ENCODE measurements at places on chromosomes 13 and 19. TPM values are rescaled to one million over a fixed set of nuclear protein-coding genes. Genes with fewer than 3 reads are reported as not detected.

GRCh38 chr13:97757807-97758206 lies 195.7 kb upstream of the IPO5 start:
- peak overlapping the region; percentile 74 for H3K27ac ChIP-seq
- H3K36me3 ChIP-seq, result no peaks in the 10 kb centered on the region
- no peak overlapping the region for H3K4me3 ChIP-seq
- peak; percentile 32 for DNase-seq
- H3K27me3 ChIP-seq, result peaks cover 6% of the 10 kb centered on the region
- no peaks in the 10 kb centered on the region for H3K4me1 ChIP-seq

GPR32 gene
- total RNA-seq, result not detected

DNA sequence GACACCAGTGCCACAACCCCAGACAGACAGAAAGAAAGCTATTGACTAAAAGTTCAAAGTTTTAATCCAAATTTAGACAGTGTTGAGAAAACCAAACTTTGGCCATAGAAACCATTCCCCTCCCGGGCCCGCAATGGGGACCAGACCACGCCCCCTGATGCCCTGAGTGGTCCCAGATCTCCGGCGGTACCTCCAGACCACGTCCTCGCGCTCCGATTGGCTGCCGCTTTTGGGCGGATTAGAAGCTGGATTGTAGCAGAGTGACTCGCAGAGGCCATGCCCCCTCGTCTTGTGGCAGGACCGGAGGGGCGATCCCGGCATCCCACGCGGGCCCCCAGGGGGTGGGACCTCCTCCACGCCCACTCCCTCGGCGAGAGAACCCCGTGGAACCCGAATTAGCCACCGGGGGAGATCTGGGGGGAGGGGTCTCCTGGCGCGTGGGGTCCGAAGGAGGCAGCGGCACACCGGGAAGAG lies 797 bp upstream of the HSD17B14 start:
- H3K27me3 ChIP-seq, result no peaks in the 10 kb centered on the region
- H3K36me3 ChIP-seq, result peaks cover 4% of the 10 kb centered on the region
- peaks cover 19% of the 10 kb centered on the region for H3K4me1 ChIP-seq

DNA sequence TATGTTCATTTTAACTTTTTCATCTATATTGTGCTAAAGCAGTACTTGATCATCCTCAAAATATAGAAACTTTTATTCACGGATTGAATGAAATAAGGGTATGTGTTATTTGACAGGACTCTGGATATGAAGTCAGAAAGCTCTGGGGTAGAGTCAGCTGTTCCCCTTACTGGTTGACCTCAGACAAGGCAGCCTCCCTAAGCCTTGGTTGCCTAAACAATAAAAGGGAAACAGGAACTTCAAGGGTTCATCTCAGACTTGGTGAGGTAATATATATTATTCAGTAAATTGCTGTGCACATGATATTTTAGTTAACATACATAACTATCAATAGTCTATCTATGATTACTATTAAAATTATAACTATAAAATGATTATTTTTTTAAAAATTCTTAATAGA lies 13.6 kb downstream of the POLR1D start:
- H3K4me1 ChIP-seq, result peaks cover 38% of the 10 kb centered on the region
- DNase-seq, result no peak
- no peaks in the 10 kb centered on the region for H3K27me3 ChIP-seq
- H3K36me3 ChIP-seq, result no peaks in the 10 kb centered on the region
- no peak overlapping the region for H3K4me3 ChIP-seq

- no peak for DNase-seq
- H3K27ac ChIP-seq, result no peak overlapping the region
- no peaks in the 10 kb centered on the region for H3K27me3 ChIP-seq
- no peaks in the 10 kb centered on the region for H3K36me3 ChIP-seq
- no peak overlapping the region for H3K4me3 ChIP-seq
These were observed 36.9 kb upstream of the ZNF562 start for GRCh38 chr19:9711815-9712214.

KCTD4 gene
- 0.11 TPM for total RNA-seq

KASH5 gene
- not detected for total RNA-seq

DNA sequence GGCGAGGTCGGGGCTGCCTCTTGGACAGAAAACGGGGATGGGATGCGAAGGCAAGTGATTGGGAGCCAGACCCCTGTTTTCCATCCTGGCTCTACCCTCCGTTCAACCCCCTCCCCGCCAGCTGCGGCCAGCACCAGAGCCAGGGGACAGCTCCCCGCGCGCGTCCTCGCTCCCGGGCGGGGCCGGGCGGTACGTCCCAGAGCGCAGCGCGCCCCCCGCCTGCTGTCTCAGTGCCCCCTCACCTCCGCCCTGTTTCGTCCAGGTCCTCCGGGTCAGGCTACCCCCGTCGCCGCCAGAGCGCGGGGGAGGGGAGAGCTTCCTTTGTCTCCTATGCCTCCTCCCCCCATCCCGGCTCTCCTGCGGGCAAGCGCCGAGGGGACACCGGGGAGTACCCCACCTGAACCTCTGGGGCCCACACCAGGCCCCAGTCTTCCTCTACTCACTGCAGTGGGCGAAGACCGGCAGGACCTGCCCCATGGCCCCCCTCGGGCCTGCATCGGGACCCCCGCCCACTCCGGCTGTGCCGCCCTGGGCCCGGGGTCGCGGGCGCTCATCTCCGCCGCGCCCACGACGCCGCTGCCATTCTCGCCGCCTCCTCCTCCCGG lies 396 bp downstream of the RTN2 start:
- no peak for DNase-seq
- H3K4me3 ChIP-seq, result peak overlapping the region; percentile 87
- H3K4me1 ChIP-seq, result peaks cover 53% of the 10 kb centered on the region

TPTE2 gene
- not detected for total RNA-seq

GRCh38 chr13:50588491-50589130 lies 254.9 kb downstream of the DLEU7 start:
- H3K27me3 ChIP-seq, result no peaks in the 10 kb centered on the region
- H3K4me1 ChIP-seq, result peaks cover 25% of the 10 kb centered on the region
- DNase-seq, result no peak
- no peak overlapping the region for H3K4me3 ChIP-seq
- no peaks in the 10 kb centered on the region for H3K36me3 ChIP-seq

Data from left ventricle myocardium inferior (tissue), 1 donor.